Hepatocyte (in vitro differentiated cells): ENCODE measurements at places on chromosomes 12 and 14. TPM values are rescaled to one million over a fixed set of nuclear protein-coding genes. Genes with fewer than 3 reads are reported as not detected.

The BDKRB1 gene
- 33.0 and 48.6 TPM in 2 replicates for polyA plus RNA-seq

The DACT1 gene
- polyA plus RNA-seq: 13.2 and 14.0 TPM in 2 replicates

The CCDC197 gene
- polyA plus RNA-seq: not detected in 2 replicates

The RND1 gene
- polyA plus RNA-seq: 78.5 and 99.1 TPM in 2 replicates

The ZNF385A gene
- polyA plus RNA-seq: 4.2 and 4.6 TPM in 2 replicates

The ACACB gene
- 3.8 and 3.9 TPM in 2 replicates for polyA plus RNA-seq

The P2RX7 gene
- 1.1 and 1.7 TPM in 2 replicates for polyA plus RNA-seq

The FBXW8 gene
- polyA plus RNA-seq: 17.0 and 18.9 TPM in 2 replicates

The NIN gene
- 4.2 and 7.3 TPM in 2 replicates for polyA plus RNA-seq

The MMP14 gene
- 17.1 and 21.4 TPM in 2 replicates for polyA plus RNA-seq

The IQSEC3 gene
- 2.7 and 4.3 TPM in 2 replicates for polyA plus RNA-seq

The NXPH4 gene
- polyA plus RNA-seq: 2.7 and 3.3 TPM in 2 replicates
